ENCODE measurements at places on chromosomes 7 and 10.
A peak's percentile ranks its signal among the peaks of the same experiment; 100 is the strongest.

DNA sequence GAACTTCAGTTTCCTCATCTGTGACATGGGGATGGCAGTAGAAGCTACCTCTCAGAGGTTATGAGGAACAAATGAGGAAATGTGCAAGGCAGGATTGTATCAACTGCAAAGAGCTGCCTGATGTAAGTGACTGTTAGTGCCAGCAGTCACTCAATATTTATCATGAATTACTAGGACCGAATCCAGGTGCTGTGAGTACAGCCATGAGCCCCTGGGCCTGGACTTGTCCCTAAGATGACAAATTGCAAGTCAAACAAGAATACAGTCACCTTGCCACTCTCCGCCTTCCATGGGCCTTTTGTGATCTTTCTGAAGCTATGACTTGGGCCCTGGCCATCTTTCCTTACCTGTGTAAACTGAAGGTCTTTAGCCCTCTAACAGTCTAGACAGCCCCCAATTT is 27.7 kb upstream of the TLX1 start:
- DNase-seq = no peak

- no peak for DNase-seq
These were observed 22.9 kb downstream of the CDK6 start for GRCh38 chr7:92813390-92814024.

- DNase-seq = no peak
These were observed 24.6 kb upstream of the MRPS33 start for GRCh38 chr7:141039376-141039775.

DNA sequence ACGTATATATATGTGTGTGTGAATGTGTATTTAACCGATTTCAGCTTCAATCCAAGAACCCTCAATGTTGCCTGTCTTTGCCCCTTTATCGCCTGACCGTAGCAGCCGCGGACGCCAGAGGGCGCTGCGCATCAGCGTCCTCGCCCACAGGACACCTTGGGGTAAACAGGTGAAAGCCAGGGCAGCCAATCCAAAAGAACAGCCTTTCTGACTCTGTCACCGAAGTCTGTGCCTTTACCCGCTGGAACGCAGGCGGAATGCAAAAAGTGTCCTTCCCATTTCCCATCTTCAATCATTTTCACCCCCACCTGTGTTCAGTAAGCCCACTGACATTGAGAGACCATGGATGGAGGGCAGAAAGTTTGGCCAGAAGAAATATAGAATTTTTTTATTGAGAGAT is 3.6 kb downstream of the NXPH1 start:
- no peak for DNase-seq

DNA sequence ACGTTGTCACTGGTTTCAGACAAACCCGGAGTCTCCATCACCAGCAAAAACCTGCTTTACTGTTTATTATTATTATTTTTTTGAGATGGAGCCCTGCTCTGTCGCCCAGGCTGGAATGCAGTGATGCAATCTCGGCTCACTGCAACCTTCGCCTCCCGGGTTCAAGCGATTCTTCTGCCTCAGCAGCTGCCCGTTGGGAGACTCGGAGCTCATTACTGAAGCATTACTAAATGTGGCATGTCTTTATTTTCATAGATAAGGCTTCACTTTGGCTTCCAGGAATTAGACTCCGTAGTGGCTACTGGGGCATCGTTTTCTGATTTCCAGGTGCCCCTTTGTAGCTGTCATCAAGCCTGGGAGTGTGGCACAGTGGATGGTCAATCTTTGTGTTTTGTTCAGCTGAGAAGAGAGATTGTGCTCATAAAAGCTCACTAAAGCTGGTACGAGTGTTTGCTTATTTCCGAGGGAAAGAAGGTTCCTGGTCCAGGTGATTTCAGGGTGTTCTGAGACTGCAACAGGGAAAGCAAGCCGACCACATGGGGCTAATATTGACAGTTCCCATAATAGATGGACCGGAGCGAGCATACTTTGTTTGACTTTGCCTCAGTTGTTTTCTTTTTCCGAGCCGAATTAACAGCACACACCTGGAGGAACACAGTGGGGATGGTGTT is 163.1 kb downstream of the CAMK1D start:
- no peak for DNase-seq

DNA sequence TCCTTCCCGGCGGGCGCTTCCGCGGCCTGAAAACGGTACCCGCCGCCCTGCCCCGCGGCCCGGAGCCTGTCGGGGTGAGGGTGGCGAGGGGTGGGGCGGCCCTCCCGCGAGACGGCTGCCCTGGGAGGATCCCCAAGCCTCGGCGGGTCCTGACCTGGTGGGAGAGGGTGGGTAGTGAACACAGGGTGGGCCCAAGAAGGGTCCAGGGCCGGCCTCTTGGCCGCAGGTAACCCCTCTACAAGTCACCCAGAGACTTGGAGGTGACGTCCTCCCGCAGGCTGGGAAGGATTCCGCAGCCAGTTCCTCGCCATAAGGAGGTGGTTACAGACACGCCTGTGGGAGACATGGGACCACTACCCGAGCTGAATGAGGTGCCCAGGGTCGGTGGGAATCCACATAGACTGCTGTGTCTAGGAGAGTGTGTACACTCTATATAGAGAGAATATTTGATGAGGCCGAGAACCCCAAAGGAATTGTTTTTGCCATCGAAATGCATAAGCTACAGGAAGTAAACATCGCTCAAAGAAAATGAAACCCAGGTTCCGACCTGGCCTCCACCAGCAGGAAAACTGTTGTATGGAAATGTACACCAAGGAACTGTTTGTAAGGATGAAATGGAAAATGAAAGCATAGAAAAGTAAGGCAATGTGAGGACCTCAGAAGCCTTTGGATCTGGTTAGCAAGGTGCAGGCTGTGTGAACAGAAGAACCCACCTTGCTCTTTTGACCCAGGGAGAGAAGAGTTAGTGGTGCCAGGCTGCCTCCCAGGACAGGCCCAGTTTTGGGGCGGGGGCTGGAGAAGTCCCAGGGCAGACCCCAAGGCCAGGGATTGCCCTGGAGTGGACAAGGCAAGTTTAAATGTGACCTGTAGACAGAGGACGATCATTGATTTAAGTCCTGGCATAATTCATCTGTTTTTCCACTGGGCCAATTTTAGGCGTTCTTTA is 659 bp downstream of the OPTN start:
- peak; percentile 73 for DNase-seq

- no peak for DNase-seq
These were observed 76.5 kb upstream of the ARID5B start for GRCh38 chr10:61825001-61825400.

GRCh38 chr7:40239755-40240303 is 105.0 kb downstream of the SUGCT start:
- DNase-seq = no peak

DNA sequence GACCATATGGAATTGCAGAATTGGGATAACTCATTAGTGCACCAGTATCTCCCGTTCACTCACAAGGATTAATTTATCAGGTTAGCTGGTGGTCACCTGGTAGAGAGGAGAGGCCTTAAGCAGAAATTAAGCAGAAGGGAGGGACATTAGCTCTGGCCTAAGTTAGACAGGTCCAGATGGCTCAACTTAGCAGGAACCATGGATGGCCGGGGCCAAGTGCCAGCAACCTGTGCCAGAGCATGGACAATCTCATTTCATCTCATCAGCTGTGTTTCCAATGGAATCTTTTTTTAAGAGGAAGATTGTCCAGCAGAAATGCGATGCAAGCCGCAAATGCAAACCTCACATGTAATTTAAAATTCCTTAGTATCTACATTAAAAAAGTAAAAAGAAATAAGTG is 82.2 kb downstream of the JCAD start:
- no peak for DNase-seq

DNA sequence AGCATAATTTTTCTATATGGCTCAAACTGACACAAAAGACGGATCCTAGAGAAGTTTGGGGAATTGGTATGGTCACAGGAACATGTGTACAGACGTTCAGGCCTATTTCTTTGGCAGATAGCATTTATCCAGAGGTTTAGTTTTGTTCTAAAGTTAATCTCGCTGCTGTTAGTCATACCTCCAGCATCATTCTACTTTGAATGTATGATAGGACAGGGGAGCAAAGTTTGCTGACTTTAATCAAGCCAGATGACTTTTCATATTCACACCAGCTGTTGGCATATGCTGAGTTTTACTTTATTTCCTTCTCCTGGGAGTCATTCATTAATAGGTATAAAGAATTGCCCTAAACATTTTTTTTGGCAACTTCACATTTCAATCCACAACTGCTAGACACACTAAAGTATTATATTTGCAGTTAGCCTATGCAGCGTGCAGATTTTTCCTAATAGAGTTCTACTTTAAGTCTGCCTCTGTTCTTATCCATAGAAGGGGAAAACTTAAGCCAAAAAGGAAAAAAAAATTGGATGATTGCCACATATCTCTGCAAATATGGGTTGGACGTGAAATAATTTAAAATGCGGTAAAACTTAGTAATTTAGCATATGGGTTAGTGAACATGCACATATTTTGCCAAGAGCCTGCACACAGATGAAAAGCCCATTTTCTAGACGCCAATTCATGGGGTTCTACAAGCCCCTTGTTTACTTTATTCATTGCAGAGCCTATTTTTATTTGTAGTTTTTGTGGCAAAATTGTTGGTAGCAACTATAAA is 213.1 kb downstream of the C7orf25 start:
- no peak for DNase-seq

- peak; percentile 43 for DNase-seq
These were observed 31.2 kb downstream of the GPRIN2 start for GRCh38 chr10:46525177-46525823.

DNA sequence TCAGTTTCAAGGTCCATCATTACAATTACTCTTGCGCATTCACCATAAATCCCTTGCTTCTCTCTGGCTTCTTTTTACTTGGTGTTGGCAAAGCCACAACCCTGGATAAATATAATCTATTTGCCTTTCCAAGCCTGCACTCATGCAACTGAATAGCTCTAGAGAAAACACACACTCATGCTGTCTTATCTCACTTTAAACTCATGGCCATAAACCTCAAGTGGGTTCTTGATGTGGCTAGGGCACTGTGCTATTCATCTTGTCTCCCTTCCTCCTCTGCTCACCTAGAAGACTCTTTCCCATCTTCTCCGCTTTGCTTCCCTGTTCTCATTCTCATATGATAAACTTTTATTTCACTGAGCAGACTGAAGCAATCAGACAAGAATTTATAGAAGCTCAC is 165.4 kb upstream of the MTPN start:
- no peak for DNase-seq

- no peak for DNase-seq
These were observed 19.4 kb downstream of the STRIP2 start for GRCh38 chr7:129453510-129454248.

GRCh38 chr7:120941064-120941463 is 9.5 kb upstream of the ING3 start:
- DNase-seq = no peak

DNA sequence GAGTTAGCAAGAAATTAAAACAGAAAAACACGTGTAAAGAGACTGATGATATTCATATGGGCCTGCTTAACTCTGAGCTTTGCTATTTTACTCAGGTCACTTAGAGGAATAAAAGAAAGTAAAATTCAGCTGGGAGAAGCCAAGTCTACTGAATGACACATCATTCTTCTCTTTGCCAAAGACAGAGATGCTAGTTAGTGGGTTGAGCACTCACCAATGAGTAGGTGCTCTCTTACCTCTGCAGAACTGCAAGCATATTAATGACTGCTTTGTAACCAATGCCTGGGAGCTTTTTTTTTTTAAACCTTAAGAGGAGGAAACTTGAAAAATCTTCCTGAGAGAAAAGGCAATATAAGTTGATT is 44.8 kb upstream of the BAMBI start:
- no peak for DNase-seq

- DNase-seq = no peak
These were observed 343.9 kb upstream of the LRGUK start for GRCh38 chr7:133783276-133783675.

DNA sequence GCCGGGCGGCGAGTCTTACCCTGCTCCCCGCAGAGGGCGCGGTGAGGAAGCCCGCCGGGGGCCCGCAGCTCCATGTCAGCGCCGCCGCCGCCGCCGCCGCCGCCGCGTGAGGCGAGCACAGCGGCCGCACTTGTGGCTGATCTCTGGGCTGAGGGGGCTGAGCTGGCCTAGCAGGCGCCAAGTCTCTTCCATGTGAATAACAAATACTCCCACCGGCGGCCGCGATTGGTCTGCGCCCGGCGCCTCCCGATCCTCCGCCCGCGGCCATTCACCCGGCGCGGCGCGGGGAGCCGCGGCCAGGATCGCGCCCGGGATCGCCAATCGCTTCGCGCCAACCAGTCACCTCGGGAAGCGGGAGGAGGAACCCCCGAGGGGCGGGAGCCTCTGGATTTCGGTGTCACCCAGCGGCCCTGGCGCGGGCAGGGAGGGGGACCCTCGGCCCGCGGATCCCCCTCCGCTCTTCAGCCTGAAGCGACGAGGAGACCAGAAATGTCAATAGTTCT is at the start of gene GRM8:
TSS of gene GRM8 (minus strand) at position 164 of the 503 bp plus-strand sequence.
- peak; percentile 50 for DNase-seq

DNA sequence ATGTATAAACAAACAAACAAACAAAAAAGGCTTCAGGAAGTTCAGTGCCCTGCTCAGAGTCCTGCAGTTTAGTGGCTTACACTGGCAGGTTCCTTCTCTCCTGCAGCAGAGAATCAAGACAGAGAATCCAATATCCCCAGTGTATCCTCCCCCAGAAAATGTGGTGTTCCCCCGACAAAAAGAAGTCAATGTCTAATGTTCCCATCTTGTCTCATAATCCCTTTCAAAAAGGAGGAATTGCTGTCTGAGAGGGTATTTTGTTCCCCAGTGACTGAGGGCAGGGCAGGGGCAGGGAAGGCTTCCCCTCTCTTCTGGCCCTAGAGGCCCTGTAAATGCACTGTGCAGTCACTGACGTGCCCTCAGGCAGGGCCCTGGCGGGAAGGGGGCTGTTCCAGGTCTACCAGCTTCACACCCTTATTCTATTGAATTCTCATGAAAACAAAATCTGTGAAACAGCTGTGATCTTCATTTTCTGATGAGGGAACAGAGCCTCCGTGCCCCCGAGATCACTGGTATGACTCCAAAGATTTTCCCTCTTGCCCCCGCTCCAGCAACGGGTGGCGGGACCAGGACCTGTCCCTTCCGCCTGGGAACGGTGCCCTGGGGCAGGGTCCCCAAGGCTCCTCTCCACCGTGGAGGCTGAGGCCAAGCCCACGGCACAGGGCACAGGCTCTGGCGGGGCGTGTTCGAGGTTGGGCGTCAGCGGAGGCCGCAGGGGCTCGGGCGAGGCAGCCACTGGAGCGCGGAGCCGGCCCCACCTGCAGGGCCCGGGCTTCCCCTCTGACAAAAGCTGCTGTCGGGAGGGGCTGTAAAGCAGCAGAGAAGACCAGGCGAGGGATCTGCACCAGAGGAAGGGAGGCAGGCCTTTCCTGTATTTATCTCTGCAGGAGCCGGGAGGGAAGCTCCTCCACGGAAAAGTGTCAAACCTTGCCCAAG is 13.4 kb upstream of the WDFY4 start:
- DNase-seq = peak; percentile 82

GRCh38 chr7:113217314-113217713 is 99.0 kb upstream of the SMIM30 start:
- no peak for DNase-seq

GRCh38 chr10:67696029-67696428 is at the start of gene CTNNA3:
Gene CTNNA3 (minus strand): TSS chr10:67696195.
- DNase-seq = no peak

GRCh38 chr10:116728526-116729096 is 13.8 kb downstream of the HSPA12A start:
- no peak for DNase-seq

All from Peyer's patch (tissue), 4 donors.